ENCODE measurements at places on chromosomes 6 and 20.

DNA sequence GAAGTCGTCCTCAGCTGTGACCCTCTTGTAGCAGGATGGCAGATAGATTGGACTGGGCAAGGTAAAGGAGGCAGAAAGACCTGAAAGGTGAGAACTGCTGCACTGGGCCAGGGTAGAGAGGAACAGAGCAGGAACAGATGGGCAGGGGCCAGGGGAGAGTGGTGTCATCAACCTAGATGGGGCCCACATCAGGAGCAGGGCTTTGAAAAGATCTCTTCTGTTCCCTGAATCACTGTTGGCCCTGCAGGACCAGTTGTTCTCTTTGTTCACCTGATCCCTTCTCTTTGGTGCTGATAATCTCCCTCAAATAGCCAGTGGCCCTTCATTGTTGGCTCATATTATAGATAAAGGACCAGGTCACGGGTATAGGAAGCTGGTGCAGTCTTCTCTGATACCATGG lies 59.9 kb downstream of the DTD1 start:
- DNase-seq: no peak

- no peak for DNase-seq
These were observed 16.2 kb downstream of the DSP start for GRCh38 chr6:7557652-7558051.

GRCh38 chr6:136508725-136509392 lies 41.4 kb downstream of the MAP7 start:
- DNase-seq: no peak

DNA sequence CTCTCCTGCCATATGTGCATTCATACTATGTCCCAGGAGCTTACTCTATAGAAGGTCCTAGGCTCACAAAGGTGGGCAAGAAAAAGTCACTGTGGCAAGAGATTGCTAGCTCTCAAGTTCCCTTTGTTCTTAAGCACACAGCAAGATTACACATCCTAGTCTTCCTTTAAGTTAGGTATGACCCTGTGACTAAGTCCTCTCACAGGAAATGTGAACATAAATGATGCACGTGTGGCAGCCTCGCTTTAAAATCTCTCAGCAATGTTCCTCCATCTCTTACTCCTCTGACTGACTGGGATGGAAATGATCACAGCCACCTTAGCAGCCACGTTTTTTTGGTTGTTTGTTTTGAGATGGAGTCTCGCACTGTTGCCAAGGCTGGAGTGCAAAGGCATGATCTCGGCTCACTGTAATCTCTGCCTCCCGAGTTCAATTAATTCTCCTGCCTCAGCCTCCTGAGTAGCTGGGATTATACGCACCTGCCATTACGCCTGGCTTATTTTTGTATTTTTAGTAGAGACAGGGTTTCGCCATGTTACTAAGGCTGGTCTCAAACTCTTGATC lies 35.7 kb upstream of the HAO1 start:
- DNase-seq: no peak

DNA sequence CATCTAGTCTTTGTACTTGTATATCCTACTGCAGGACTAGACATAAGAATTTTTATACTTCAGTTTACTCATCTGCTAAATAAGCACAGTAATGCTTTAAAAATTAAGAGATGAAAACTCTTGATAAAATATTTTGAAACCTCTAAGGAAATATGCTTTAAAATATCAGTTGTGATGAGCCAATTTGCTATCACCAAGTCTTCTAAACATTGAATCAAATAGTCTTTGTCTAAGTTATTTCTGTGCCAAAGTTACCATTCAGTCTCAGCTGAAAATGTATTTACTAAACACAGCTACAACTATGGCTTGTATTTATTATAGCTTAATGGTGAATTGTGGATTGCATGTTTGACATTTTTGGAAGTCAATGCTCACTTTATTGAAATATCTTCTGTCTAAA lies 46.2 kb upstream of the RFPL4B start:
- no peak for DNase-seq

DNA sequence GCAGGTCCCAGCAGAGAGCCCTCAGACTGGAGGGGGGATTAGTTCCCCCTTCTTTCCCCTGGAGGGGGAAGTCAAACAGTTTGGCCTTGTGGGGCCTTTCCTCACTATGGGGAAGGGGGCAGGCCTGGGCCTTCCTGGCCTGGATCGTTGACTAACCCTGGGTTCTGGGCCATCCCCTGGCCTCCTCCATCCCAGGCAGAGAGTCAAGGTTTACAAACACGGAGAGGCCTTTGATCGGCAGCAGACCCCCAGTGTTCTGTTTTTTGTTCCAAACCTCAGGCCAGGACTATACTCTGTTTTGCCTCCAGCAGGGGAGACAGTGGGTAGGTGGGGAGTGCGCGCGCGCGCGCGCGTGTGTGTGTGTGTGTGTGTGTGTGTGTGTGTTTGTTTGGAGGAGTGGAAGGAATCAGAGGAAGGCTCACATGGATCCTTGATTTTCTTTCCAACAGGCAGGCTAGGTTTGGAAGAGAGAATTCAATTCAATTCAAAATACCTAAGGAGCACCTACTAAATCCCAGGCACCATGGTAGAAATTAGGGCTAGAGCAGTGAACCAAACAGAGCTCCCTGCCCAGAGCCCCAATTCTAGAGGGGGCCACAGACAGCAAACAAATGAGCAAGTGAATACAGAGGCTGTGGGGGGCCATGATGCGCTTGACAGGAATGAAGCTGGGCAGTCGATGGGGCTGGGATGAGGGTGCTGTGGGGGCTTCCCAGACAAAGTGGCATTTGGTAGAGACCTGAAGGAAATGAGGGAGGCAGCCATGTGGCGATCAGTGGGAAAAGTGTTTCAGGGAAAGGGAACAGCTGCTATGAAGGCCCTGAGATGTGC lies 14.8 kb downstream of the TP53RK start:
- no peak for DNase-seq

DNA sequence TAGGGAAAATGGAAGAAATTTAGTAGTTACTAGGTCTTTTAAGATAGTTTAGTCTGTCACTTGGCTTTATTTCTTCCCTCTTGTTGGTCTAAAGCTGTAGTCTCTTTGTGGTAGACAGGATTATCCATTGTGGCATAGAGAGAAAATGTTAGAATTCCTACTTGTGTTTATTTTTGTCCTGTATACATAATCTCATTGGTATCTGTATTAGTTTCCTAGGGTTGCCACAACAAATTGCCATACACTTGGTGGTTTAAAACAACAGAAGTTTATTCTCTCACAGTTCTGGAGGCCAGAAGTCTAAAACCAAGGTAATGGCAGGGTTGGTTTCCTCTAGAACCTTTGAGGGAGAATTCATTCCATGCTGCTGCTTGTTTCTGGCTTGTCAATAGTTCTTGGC lies 119.4 kb downstream of the ZFAND3 start:
- DNase-seq: no peak

Measured in Calu3 (cell line).